ENCODE measurements at places on chromosomes 3 and 15. TPM values are rescaled to one million over a fixed set of nuclear protein-coding genes. Genes with fewer than 3 reads are reported as not detected.

The TM4SF4 gene
- total RNA-seq: not detected

The ATP13A5 gene
- total RNA-seq: not detected

The MRAS gene
- total RNA-seq: 7.5 TPM

The SPINK8 gene
- not detected for total RNA-seq

The CCR9 gene
- total RNA-seq: not detected

The PEAK1 gene
- 83.6 TPM for total RNA-seq

The FOXB1 gene
- total RNA-seq: not detected

The CSPG5 gene
- total RNA-seq: 0.67 TPM

The GCNT3 gene
- not detected for total RNA-seq

The P2RY1 gene
- total RNA-seq: 2.7 TPM

The ARPP21 gene
- under 0.01 TPM for total RNA-seq

The HIGD2B gene
- total RNA-seq: not detected

The SLC12A1 gene
- total RNA-seq: not detected

The NRG4 gene
- not detected for total RNA-seq

The ASB14 gene
- total RNA-seq: not detected

The TICRR gene
- total RNA-seq: 6.2 TPM

The CIDEC gene
- total RNA-seq: not detected

The TRANK1 gene
- total RNA-seq: 13.9 TPM

The SNX4 gene
- 42.4 TPM for total RNA-seq

The EMC7 gene
- 36.0 TPM for total RNA-seq

The CAPN3 gene
- total RNA-seq: 0.96 TPM

The SOX14 gene
- not detected for total RNA-seq

The SEMA6D gene
- total RNA-seq: 8.7 TPM

The LMCD1 gene
- total RNA-seq: 25.8 TPM

The SUSD5 gene
- total RNA-seq: 4.3 TPM

The SNTN gene
- not detected for total RNA-seq

All from vein endothelial cell (primary cell).